Hindlimb muscle (tissue), 1 donor: ENCODE measurements at places on chromosomes 11 and 22.
A peak's percentile ranks its signal among the peaks of the same experiment; 100 is the strongest.

DNA sequence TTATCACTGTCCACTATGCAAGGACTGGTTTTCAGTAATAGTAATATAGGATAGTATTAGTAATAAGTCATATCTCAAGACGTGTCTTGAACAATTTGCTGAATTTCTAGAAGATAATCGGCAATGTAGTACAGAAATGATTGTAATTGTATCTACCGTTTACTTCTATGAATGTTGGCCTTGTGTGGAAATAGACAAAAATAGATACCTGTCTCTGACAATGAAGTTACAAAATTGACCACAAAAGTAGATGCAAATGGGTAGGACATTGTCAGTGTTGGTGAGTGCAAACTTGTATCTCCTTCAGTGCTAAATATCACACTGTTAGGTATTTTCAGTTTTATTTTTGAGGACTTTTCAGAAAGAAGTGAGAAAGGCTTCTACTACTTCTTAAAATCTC lies 43.1 kb downstream of the SVIP start:
- no peak for DNase-seq

DNA sequence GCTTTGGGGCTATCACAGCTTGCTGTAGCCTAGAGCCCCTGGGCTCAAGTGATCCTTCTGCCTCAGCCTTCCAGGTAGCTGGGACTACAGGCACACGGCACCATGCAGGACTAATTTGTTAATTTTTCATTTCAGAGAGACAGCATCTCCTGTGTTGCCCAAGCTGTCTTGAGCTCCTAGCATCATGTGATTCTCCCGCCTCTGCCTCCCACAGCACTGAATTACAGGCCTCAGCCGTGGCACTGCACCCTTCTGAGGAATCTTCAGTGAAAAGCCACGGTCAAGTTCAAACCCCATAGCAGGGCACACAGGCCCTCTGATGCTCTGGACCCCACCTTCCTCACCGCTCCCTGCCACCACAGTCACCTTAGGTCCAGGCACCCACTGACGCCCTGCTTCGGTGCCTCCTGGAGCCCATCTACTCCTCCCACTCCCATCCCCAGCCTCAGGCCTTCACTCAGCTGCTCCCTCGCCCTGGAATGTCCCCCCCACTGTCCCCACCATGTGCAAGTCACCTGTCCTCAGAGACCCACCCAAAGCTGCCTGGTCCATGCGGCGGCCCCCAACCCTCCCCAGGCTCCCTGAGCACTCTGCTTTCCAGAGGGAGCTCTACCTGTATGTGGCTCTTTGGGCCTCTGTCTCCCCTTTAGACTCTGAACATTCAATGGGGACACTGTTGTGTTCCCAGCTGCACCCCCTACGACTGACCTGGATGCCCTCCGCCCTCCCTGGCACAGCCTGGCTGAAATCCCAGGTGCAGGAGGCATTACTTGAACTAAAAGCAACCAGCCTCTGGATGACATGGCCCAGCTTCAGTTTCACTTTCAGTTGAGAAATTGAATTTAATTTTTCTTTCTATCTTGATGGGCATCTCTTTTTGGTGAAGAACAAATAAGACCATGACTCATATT lies 1.6 kb downstream of the APOL2 start:
- no peak for DNase-seq

- DNase-seq, result no peak
These were observed 11.1 kb downstream of the YAP1 start for GRCh38 chr11:102121329-102121728.

GRCh38 chr11:4022669-4023068 lies 71.9 kb upstream of the RRM1 start:
- DNase-seq, result no peak

DNA sequence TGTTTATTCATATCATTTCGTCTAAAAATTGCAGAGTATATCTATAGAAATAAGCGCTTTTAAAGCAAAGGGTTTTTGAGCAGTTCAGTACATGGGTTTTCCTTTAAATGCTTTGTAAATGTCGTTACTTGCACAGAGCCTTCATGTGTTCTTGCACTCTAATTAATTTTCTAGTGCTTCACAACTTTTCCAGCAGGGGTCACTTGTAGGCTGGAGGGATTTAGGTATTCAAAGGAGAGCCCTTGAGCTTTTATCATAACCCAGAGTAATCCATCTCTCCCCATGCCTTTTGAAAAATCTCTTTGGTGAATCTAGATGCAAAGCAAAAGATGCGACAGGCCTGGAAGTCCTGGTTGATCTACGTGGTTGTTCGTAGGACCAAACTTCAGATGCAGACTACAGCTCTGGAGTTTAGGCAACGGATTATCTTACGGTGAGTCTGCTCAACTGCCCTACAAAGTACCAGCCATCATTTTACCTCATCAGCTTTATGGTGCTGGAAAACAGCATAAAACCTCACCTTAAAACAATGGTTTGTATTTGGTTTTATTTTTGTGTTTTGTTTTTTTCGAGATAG lies 60.4 kb downstream of the SFI1 start:
- DNase-seq, result peak; percentile 15

DNA sequence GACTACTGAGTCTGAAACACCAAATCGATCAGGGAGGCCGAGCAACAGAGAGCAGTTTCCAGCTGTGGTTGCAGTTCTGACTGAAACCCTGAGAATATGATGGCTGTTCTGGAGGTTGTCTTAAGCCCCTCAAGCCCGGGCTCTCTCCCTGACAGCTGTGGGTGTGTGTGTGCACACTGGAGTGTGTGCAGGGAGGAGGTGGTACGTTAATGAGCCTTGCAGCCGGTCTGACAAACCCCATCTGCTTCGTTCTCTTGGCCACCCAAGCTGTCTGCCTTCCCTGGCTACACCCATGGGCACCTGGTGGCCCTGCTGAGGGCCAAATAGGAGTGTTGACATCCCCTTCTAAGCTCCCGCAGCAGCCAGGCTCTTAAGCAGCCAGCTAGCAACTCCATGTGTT lies 189.8 kb downstream of the KIRREL3 start:
- DNase-seq, result no peak

DNA sequence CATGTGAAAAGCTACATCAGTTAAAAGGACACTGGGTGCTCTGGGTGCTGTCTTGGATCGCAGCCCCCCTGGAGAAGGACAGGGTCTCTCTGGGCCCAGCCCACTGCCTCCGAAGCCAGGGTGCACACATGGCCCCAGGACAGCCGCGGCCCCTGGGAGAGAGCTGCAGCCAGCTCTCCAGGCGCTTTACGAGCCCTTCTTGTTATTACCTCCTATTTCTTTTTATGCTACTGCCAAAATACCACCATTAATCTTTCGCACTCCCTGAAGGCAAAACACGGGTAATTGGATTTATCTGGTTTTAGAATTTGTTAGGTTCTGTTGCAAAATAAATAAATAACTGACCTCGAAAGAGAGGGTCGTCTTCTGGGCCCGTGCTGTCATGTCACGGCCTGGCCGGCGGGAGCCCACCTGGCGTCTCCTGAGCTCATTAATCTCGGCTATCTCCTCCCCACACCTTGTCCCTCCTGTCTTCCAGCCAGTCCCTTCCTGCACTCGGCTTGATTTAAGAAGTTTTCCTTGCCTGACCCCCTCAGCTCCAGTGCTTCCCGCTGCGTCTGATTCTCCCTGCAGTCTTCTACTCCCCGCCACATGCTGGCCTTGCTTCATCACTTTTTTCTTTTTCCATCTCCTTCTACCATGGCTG lies 611.7 kb downstream of the OPCML start:
- DNase-seq, result no peak

DNA sequence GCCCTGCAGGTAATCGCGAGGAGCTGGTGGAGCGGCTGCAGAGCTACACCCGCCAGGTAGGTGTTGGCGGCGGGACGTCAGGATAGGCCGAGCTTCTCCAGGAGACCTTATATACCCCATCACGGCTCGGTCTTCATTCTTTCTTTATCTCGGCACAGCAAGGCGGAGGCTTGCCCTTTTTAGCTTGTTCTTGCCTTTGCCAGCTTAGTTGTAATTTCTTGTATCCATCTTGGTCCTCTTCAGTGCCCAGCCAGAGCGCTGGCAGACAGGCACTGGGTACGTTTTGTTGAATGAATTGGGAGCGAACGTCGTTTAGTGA lies 459 bp downstream of the SF3B2 start:
- DNase-seq, result no peak

GRCh38 chr11:127059750-127060149 lies 59.2 kb upstream of the KIRREL3 start:
- no peak for DNase-seq

GRCh38 chr11:41784513-41785335 lies 325.3 kb upstream of the LRRC4C start:
- DNase-seq, result no peak

DNA sequence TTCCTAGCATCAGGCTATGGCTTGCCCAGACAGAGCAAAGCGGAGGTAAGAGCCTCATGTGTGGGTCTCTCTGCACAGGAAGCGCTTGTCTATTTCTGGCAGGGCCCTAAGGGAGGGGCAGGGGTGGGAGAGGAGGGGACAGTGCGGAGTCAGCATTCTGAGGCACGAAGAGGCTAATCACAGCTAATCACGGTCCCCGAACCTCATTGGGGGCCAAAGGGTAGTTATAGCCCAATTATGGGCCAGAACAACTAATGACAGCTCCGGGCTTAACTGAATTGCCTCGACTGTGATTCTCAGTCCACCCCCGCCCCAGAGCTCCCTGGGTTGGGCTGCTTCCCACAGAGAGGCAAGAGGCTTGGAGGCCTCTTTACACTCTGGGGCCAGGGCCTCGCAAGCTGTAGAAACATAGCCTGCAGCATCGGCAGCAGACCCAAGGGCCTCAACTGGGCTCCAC lies 72.7 kb upstream of the PRDM11 start:
- no peak for DNase-seq
